Mammary epithelial cell (primary cell): ENCODE measurements at places on chromosomes 13 and 19.

DNA sequence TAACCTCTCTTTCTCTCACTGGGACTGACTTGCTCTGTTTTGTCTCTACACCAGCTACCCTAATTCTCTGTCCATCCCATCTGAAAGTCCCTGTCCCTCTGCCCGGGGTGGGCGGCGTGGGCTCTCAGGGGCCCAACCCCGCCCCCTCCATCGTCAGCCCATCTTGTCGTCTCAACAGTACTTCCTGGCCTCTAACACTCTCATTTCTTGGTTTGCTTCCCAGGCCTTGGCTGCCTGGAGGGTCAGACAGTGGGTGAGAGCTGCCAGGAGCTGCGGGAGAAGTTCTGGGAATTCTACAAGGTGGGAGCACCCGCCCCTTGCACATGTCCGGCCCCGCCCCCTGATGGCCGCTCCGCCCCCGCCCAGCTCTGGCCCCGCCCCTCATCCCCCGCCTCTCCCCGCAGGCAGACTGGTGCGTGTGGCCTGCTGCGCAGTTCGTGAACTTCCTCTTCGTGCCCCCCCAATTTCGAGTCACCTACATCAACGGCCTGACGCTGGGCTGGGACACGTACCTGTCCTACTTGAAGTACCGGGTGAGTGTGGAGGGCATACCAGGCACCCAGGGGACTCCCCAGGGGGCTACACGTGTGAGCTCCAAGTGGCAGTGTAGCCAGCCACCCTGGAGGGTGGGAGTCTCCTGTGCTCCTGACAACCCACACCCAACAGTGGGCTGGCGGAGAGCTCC is 1.7 kb downstream of the MPV17L2 start:
- DNase-seq = no peak

- DNase-seq = no peak
These were observed 6.1 kb upstream of the ASF1B start for GRCh38 chr19:14142262-14143190.

GRCh38 chr19:33444562-33445441 is 71.3 kb downstream of the CEBPG start:
- DNase-seq = no peak

GRCh38 chr19:48770266-48770665 is 14.9 kb downstream of the FGF21 start:
- DNase-seq = peak; percentile 66

- DNase-seq = no peak
These were observed 19.7 kb upstream of the CEACAM3 start for GRCh38 chr19:41776700-41777099.

GRCh38 chr13:65594298-65594781 is 1635.8 kb downstream of the PCDH9 start:
- no peak for DNase-seq

DNA sequence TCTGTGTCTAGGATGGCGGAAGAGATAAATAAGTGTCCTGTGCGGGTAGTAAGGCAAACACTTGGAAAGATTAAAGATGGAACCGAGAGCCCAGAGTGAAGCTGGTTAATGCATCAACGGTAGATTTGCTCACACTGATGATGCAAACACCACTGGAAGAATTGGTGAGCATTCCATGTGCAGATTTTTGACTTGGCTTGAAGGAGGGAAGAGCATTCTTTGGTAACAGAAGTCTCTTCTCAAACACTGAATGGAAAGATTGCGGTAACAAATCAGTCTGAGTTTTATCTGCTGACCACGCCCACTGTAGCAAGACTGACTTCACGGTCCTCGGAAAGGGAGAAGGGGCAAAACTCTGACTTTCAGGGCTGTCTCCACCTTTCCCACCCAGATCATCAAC is 112.5 kb downstream of the COL4A1 start:
- DNase-seq = no peak

DNA sequence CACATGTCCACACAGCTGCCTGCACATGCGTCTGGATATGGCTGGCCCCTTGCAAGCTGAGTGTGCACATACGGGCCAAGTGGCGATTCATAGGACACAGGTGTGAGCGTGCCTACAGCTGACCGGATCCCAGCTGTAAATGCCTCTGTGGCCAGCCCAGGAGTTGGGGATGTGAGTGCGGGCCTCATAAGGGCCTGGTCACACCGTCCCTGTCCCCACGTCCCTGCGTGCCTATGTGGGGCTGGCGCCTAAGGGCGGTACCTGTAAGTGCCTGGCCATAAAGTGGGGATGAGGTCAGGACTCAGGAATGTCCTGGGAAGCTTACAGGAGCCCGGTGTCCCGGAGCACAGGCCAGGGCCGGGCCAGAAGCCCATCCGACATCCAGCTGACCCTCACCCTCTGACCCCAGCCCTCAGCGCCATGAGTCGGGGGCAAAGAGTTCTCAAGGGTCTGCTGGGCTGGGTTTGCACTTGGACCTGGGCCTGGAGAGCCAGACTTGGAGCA is 1.3 kb upstream of the ARHGAP45 start:
- peak; percentile 54 for DNase-seq

- DNase-seq = peak; percentile 70
These were observed 7.3 kb downstream of the METTL21C start for GRCh38 chr13:102687520-102687919.

- no peak for DNase-seq
These were observed 499.5 kb upstream of the SPRY2 start for GRCh38 chr13:80840316-80840976.

DNA sequence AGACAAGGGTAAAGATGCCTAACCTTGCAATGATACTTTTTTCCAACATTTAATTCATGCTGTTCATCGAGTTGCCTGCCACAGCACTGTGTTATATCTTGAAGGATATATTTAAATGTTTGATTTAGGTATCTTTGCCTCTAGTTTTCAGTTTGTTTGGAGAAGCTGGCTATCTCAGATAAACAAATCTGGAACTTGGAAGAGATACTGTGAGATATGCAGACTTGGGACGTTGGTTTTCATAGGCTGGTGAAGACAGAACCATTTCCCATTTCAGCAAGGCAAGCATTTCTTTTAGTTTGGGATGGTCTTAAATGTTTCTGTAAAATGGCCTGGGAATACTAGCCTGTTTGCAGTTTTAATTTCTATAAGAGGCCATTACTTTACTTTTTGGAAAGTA is 3.3 kb downstream of the RNASEH2B start:
- DNase-seq = no peak

DNA sequence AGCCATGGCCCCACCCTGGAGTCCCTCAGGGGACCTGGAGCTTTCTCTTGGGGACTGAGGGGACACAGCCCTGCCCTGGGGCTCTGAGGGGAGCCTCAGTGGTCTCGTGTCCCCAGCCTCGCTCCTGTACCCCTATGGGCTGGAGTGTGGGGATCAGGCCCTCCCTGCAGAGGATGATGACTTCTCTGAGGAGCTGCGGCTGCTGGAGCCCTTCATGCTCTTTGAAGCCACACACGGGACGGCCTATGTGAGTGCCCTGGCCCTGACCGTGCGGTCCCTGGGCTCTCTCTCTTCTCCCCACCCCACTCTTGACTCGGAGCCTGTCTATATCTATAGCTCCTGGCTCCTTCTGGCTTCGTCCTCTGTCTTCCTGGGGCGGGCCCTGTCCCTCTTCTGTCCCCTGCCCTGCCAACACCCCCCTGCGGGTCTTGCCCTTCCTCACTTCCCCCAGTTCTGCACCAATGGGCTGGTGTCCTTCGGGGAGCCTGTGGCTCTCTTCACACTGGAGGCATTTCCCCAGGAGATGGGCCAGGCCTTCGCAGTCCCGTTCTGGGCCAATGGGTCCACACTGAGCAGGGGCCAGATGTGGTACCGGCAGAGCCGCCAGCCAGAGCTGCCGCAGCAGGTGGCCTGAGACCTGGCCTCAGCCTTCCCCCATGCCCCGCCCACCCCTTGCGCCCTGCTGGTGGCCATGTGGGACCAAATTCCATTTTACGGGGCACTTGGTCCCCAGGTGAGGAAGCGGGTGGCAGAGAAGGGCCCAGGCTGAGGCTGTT is 33.1 kb downstream of the HPN start:
- no peak for DNase-seq

DNA sequence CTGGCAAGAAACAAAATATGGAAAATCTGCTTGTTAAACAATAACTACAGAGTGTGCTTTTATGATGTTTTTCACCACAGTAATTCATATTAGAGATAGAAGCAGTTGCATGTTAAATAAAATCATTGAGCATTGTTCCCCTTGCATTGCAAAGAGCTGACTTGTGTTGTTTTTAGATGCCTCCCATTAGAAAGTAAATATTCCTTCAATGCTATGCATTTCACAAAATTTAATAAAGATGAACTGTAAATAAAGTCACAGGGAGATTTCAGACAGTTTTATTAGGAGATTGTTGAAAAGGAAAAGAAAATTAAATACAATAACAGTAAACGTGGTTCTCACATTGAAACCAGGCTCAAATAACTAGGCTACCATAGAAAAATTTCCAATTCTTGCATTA is 429.3 kb downstream of the DACH1 start:
- no peak for DNase-seq

- DNase-seq = peak; percentile 32
These were observed 437 bp downstream of the SUCLA2 start for GRCh38 chr13:48000559-48001113.

DNA sequence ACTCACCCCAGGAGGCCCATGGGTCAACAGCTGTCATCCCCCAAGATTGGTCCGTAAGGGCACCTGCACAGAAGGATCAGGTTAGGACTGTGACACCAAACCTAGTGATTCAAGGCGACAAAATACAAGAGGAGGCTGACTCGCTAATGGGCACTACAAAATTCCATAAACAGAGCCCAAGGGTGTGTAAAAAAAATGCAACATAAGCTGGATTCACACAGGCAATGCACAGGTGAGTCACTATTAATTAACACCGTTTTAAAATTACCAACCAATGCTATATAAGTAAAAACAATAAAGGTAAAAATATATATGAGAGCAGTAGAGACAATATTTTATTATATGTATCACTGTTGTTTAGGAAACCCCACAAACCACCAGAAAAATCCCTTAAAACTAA is 1.9 kb downstream of the ZNF606 start:
- DNase-seq = no peak

- DNase-seq = no peak
These were observed 21.8 kb downstream of the MRPS12 start for GRCh38 chr19:38952395-38953165.

GRCh38 chr13:19606737-19607136 is 26.7 kb upstream of the MPHOSPH8 start:
- no peak for DNase-seq

DNA sequence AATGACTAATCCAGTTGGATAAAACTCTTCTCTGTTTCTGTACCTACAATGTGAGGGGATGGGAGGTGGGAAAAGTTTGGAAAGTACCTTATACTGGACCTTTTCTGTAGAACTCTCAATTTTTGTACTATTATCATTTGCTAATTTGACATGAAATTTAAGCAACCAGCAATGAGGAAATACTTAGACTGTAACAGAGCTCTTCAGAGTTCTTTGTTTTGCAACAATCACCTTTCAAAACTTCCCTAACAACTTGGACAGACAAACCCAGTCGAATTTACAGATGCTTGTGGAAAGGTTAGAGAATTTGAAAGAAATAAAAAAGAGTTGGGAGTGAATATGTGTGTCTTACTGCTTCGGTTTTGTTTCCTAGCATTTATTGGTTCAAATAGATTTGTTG is 16.8 kb downstream of the KBTBD7 start:
- DNase-seq = no peak

DNA sequence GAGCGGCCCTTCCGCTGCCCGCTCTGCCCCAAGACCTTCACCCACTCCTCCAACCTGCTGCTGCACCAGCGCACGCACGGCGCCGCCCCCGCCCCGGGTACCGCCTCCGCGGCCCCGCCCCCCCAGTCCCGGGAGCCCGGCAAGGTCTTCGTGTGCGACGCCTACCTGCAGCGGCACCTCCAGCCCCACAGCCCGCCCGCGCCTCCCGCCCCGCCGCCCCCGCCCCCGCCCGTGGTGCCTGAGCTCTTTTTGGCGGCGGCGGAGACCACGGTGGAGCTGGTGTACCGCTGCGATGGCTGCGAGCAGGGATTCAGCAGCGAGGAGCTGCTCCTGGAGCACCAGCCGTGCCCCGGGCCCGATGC is 3.2 kb upstream of the NAT14 start:
- no peak for DNase-seq

- no peak for DNase-seq
These were observed 96.3 kb downstream of the TBC1D4 start for GRCh38 chr13:75385708-75386083.

GRCh38 chr13:111937777-111938311 is 129.1 kb upstream of the SOX1 start:
- DNase-seq = peak; percentile 32

DNA sequence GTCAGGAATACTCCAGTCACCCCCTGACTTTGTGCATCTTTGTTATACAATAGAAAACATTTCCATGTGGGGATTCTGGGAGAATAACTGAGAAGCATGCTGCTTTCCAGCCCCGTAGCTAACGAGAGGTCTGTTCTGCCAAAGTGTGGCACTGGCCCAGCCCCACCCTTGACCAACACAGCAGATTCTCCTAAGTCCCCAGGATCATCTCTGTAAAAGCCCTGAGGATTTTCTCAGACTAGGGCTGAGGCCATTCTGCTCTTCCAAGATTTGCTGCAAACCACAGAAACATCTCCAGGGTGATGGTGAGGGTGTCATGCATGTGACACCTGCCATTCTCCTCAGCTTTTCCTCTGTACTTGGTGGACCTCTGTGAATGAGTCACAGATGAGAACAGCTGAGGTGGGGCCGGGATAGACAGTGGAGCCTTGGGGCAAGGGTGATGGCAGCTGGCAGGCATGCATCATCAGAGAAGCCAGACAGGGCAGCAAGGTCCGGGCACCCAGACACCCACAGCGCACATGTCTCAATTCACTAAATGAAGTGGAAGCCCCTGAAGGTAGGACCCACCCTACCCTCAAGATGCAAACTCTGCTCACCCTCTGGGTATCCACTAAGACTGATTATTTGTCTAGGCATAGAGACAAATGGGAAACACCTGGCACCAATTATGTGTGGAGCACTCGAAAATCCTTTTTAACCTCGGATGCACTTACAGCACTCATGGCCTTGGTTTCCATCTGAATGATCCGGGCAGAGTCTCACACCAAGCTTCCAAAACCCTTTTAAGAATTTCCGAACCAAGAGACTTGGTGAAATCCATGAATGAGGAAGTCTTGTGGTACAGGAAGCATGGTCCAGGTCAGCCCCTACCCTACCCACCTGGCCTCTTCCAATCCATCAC is 20.1 kb upstream of the DOCK9 start:
- peak; percentile 92 for DNase-seq

GRCh38 chr13:108361769-108362168 is 92.3 kb downstream of the TNFSF13B start:
- no peak for DNase-seq

DNA sequence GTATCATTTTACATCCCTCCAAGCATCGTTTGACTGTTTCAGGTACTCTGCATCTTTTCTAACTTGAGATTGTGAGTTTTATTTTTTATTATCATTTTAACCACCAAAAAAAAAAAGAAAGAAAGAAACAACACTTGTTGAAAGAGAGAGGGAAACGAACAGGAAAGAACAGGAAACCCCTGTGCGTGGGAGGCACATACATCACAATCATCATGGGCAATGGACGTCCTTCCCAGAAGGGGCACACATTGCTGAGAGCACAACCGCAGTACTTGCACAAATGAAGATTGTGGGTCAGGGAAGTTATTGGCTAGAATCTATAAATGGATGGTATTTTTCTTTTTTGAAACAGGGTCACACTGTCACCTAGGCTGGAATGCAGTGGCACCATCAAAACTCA is 1.7 kb downstream of the CLC start:
- DNase-seq = no peak
